Stimulated activated CD4-positive, alpha-beta T cell treated with anti-CD3 and anti-CD28 coated beads, TNF-alpha, amount 100 ng/mL, for 48 hours (primary cell): ENCODE measurements at places on chromosomes 11 and 22.

- no peak for DNase-seq
Observed at GRCh38 chr22:38923463-38924346, 33.7 kb upstream of the APOBEC3A start.

DNA sequence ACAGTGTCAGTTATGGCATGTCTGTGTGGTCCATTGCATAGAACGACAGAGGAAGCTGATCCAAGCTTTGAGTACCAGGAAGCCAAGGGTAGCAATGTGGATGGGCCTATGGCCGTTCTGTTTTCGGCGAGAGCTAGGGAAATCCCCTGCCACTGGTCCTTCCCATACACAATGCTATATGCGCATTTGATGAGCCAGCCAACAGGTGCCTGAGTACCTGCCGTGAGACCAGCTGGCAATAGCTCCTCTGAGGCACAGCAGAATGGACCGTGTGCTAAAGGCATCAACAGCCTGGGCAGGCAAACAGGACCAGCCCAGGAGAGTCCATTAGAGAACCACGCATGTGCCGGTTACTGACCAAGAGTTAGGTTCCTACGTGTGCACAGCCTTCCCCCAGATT lies 753.0 kb downstream of the NTM start:
- no peak for DNase-seq

GRCh38 chr11:114586797-114587196 lies 8.8 kb downstream of the NXPE4 start:
- no peak for DNase-seq

DNA sequence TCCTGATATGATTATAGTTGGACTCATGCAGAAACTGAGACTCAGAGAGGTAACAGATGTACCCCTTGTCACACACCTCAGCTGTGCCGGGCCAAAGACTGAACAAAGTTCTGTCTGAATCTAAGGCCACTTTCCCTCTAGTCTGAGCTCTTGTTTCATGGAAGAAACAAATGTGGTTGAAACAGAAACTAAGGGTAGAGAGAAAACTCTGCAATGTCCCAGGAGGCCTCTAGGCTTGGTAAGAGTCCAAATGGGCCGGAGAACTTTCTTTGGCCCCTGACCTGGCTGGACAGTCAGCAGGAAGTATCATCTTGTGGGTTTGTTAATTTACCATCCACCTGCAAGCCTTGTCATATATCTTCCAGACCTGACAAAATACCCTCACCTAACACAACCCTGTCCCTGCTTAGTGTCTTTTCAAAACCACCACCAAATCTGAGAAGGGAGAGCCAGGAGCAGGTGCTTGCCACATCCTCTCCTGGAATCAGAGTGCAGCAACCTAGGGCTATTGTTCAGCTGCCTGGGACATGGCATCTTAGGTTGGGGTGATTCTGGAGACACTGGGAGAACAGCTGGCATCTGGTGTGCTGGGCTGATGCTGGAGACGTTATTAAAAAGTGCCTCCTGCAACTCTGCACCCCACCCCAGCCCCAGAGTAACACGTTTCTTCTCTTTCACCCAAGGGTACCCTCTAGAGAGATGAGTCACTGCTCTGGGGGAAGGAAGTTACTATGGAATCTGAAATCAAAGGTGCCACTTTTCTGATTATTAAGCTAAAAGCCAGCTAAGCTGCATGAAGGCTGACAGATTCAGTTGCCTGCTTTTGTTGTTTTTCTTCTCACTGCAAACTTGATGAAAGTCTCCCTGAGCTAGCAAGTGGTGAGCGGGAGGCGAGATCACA lies 126.3 kb upstream of the TIMP3 start:
- no peak for DNase-seq

DNA sequence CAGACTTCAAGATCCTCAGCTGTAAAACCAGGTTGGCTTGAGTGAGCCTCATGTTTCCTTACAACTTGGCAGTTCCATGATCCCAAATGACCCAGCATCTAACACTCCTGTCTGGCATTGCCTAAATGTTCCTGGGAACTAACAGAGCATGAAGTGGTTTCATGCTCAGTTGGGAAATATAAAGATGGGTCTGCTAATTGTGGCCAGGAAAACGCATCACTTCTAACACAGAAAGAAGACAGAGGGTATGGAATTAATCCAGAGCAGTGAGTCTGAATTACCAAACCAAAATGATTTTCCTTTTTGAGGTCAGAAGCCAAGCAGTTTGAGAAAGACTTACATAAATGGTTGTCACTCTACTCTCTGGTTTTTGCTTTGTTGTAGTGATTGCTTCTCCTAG lies 60.5 kb upstream of the MMP13 start:
- no peak for DNase-seq

- DNase-seq: no peak
Observed at GRCh38 chr22:43412808-43413795, 1.3 kb downstream of the MPPED1 start.

GRCh38 chr22:35554297-35554845 lies 13.7 kb downstream of the RASD2 start:
- DNase-seq: no peak

DNA sequence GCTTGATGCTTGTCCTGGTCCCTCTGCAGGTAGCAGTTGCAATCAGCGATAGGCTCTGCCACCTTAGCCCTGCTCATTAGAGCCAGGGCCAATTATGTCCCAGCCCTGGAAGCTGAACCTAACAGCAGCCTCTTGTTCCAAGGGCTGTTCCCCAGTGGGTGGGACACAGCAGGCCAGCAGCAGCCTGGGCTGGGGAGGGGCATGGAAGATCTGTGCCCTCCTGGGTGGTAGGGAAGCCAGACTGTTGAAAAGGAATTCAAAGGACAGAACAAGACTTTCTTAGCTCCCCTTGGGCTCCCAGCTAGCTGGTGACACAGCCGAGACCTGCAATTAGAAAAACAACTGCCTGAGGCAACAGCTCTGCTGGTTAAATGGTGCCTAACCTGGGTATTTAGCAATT lies 17.4 kb downstream of the DRD2 start:
- no peak for DNase-seq

- DNase-seq: no peak
Observed at GRCh38 chr11:94111660-94112059, 17.0 kb upstream of the PANX1 start.

GRCh38 chr11:72926076-72926475 lies 111.9 kb downstream of the ATG16L2 start:
- no peak for DNase-seq

DNA sequence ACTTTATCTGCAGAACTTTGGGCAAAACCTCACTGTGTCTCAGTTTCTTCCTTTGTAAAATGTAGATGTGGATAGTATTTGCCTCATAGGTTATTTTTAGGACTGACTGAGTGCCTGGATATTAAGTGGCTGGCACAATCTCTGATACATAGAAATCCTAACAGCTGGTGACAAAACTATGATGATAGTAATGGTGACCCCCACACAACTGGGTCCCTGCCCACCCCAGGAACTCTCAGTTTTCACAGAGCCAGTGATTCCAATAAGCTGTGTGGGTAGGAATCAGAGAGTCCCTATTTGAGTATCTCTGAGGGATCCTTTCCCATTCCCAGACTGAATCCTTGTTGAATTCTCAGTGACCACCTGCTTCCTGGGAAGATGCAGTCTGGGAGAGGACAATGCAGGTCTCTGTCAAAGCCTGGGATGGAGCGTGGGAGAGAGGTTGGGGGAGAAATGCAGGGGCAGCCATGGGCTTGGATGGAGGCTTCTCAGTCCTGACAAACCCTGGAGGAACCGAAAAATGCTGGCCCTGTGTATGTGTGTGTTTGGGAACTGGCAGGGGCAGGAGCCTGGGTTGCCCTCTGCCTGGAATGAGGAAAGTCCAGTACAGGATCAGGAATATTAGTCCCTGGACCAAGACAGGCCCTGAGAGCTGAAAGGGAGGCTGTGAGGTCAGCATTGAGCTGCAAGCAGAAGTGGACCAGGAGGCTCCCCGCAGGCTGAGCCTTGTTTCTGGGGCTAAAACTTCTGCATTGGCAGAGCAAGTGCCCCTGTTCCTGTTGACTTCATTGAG lies 6.1 kb upstream of the P2RY6 start:
- DNase-seq: no peak

GRCh38 chr11:83437939-83438338 lies 151.8 kb upstream of the CCDC90B start:
- no peak for DNase-seq

GRCh38 chr11:68773521-68774193 lies 22.3 kb upstream of the TESMIN start:
- no peak for DNase-seq

- no peak for DNase-seq
Observed at GRCh38 chr11:36574486-36574885, 6.7 kb downstream of the RAG1 start.

GRCh38 chr22:44455963-44456358 lies 42.1 kb downstream of the RTL6 start:
- DNase-seq: no peak

DNA sequence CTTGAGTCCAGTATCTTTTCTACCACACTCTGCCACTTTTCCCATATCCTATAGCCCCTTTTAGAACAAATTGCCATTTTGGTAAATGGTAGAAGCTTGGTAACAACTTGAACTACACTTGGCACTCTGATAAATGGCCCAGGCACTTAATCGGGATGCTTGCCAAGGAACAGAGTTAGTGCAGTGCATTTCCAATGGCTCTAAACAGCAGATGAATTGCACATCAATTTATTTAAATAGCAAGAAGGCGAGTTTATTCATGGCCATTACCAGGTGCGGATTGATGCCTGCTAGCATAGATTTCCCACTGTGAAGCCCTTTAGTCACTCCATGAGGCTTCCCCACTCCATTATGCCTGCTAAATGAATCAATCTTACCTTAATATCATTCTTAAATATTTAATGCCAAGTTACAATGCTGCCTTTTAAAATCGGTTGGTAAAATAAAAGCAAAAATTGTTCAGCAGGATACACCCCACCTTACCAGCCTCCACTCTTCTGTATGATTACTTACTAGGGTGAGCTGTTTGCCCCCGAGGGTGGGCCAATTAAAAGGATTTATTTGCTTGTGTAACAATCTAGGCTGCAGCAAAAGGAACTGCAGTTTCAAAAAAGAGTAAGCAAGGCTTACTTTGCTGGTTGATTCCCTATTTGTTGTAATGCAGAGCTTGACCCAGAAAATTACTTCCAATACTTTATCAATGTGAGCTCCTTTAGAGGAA lies 136.0 kb upstream of the ARHGAP42 start:
- no peak for DNase-seq

GRCh38 chr11:99952816-99953215 lies 734.3 kb upstream of the ARHGAP42 start:
- no peak for DNase-seq

DNA sequence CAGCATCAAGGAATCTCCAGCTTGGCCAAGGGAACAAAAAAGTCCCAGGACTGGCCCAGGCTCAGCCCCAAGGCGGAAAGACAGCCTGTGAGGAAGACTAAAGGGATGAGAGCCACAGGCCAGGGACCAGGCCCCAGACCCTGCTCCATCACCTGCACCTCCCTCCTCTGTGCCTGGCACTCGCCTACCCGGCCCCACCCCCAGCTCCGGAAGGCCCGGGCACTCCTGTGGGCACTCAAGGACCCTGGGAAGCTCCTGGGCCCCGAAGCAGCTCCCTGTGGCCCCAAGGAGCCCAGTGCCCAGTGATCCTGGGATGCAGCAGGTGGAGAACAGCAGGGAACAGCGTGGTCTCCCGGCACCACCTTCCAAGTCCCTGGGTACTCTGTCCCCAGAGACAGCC lies 18.2 kb downstream of the ELFN2 start:
- DNase-seq: no peak

DNA sequence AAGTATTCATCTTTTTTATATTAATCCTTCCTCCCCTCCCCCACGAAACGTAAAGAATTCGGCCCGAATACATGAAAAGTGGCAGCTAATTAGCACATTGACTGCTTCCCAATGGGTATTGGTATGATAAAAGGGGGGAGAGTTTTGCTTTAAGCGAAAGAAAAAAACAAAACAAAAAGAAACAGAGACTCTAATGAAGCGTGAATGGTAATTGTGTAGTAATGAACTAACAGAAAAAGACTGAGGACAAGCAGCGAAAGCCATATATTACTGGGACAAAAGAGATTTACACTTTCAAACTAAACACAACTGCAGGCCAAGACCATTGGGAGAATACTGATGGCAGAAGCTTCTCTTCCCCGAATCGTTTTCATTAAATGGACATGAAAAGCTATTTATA lies 2.5 kb downstream of the DBX1 start:
- DNase-seq: no peak
